Chondrocyte (in vitro differentiated cells): ENCODE measurements at places on chromosomes 1 and 21. TPM values are rescaled to one million over a fixed set of nuclear protein-coding genes. Genes with fewer than 3 reads are reported as not detected.

DNA sequence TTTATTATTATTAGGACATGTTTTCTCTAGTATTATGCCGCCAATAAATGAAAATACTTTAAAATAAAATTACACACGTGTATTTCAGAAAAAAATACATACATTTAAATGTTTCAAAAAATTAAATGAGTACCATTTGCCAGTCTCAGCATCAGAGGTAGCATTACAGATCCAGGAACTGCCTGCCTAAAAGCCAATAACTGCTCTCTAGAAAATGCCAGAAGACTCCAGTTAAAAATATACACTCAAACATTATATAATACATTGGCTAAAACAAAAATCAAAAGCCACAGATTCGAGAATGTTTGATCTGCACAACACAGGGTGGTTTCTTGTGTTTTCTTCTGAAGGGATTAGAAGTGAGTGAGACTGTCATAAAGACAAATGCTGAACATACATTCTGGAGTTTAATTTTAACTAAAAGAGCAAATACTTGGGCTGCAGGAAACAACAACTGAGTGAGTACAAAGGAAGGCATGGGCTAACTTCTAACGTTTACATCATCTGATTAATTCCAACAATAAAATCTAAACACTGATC, 105.5 kb downstream of the RERE start:
- H3K27ac ChIP-seq, result peak overlapping the region; percentile 86
- H3K4me3 ChIP-seq, result peak overlapping the region; percentile 43
- H3K4me1 ChIP-seq, result peaks cover 45% of the 10 kb centered on the region
- no peaks in the 10 kb centered on the region for H3K27me3 ChIP-seq
- H3K36me3 ChIP-seq, result no peaks in the 10 kb centered on the region
- no peak for DNase-seq

Gene OR2T11
- not detected in 3 replicates for total RNA-seq

DNA sequence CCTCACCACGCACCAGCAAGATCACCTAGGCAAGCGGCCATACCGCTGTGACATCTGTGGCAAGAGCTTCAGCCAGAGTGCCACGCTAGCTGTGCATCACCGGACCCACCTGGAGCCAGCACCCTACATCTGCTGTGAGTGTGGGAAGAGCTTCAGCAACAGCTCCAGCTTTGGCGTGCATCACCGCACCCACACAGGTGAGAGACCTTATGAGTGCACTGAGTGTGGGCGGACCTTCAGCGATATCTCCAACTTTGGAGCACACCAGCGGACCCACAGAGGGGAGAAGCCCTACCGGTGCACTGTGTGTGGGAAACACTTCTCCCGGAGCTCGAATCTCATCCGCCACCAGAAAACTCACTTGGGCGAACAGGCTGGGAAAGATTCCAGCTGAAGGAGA, 5.0 kb downstream of the ZNF691 start:
- no peak overlapping the region for H3K4me3 ChIP-seq
- H3K27me3 ChIP-seq, result no peaks in the 10 kb centered on the region
- no peak for DNase-seq
- no peak overlapping the region for H3K27ac ChIP-seq
- H3K4me1 ChIP-seq, result peaks cover 17% of the 10 kb centered on the region
- peaks cover 20% of the 10 kb centered on the region for H3K36me3 ChIP-seq

DNA sequence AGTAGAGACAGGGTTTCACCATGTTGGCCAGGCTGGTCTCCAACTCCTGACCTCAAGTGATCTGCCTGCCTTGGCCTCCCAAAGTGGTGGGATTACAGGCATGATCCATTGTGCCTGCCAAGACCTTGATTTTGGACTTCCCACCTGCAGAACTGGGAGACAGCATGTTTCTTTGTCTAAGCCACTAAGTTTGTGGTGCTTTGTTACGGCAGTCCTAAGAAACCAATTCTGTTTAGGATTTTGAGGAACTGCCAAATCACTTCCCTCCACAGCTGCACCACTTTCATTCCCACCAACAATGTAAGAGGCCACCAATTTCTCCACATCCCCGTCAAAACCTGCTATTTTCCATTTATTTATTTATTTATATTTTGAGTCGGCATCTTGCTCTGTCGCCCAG, 46.1 kb downstream of the CHAF1B start:
- peak overlapping the region; percentile 59 for H3K4me3 ChIP-seq
- no peaks in the 10 kb centered on the region for H3K27me3 ChIP-seq
- DNase-seq, result no peak
- H3K27ac ChIP-seq, result peak overlapping the region; percentile 98

DNA sequence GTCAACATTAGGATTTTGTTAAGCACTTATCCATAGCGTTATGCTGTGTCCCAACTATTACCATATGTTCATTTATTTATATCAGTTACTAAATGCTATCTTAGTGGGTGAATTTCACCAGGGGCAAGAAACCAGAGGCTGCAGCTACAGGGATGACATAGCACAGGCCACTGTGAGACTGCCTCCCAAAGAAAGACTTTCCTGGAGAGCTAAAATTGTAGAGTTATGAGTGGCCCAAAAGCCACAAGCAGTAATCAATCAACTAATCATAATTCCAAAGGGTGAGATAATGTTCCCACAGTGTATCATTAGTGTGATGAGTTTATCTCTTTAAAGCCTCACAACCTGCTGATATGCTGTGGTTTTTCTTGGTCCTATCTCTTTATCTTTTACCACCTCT, 3.8 kb upstream of the TGFB2 start:
- no peak for DNase-seq
- peaks cover 39% of the 10 kb centered on the region for H3K4me1 ChIP-seq
- no peaks in the 10 kb centered on the region for H3K27me3 ChIP-seq
- H3K36me3 ChIP-seq, result no peaks in the 10 kb centered on the region

DNA sequence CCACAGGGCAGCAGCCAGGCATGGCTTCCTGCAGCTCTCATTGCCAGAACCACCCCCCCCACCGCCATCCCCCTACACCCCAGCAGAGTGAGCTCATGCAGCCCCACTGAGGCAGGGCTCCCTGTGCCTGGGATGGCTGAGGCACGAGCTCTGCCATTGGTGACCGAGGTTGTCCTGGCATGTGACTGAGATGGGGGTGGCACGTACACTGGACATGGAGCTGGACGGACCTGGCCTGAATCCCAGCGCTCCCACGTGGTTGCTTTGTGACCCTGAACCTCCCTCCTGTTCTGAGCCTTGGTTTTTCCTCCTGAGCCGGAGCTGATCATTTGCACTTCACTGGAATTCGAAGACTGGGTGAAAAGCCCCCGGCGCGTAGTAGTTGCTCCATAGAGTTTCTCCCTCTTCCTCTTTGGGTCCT, 28.3 kb downstream of the ALPL start:
- peaks cover 25% of the 10 kb centered on the region for H3K4me1 ChIP-seq
- DNase-seq, result no peak
- H3K4me3 ChIP-seq, result no peak overlapping the region
- H3K27me3 ChIP-seq, result no peaks in the 10 kb centered on the region
- H3K36me3 ChIP-seq, result no peaks in the 10 kb centered on the region

GRCh38 chr1:203379825-203380224, 28.9 kb upstream of the FMOD start:
- DNase-seq, result no peak
- H3K4me3 ChIP-seq, result no peak overlapping the region
- no peaks in the 10 kb centered on the region for H3K36me3 ChIP-seq
- H3K27ac ChIP-seq, result peak overlapping the region; percentile 85
- no peaks in the 10 kb centered on the region for H3K27me3 ChIP-seq

- H3K4me3 ChIP-seq, result no peak overlapping the region
- DNase-seq, result no peak
- H3K36me3 ChIP-seq, result no peaks in the 10 kb centered on the region
- H3K4me1 ChIP-seq, result peaks cover 51% of the 10 kb centered on the region
Measured at GRCh38 chr1:95017775-95018174, 55.0 kb downstream of the ALG14 start.

GRCh38 chr1:57206038-57206437, 217.8 kb downstream of the DAB1 start:
- H3K27ac ChIP-seq, result no peak overlapping the region
- H3K27me3 ChIP-seq, result peaks cover 2% of the 10 kb centered on the region
- DNase-seq, result no peak
- no peaks in the 10 kb centered on the region for H3K36me3 ChIP-seq
- H3K4me3 ChIP-seq, result no peak overlapping the region
- no peaks in the 10 kb centered on the region for H3K4me1 ChIP-seq

Gene MYCL
- 0.29 to 0.62 TPM (median 0.47 TPM) in 3 replicates for total RNA-seq

DNA sequence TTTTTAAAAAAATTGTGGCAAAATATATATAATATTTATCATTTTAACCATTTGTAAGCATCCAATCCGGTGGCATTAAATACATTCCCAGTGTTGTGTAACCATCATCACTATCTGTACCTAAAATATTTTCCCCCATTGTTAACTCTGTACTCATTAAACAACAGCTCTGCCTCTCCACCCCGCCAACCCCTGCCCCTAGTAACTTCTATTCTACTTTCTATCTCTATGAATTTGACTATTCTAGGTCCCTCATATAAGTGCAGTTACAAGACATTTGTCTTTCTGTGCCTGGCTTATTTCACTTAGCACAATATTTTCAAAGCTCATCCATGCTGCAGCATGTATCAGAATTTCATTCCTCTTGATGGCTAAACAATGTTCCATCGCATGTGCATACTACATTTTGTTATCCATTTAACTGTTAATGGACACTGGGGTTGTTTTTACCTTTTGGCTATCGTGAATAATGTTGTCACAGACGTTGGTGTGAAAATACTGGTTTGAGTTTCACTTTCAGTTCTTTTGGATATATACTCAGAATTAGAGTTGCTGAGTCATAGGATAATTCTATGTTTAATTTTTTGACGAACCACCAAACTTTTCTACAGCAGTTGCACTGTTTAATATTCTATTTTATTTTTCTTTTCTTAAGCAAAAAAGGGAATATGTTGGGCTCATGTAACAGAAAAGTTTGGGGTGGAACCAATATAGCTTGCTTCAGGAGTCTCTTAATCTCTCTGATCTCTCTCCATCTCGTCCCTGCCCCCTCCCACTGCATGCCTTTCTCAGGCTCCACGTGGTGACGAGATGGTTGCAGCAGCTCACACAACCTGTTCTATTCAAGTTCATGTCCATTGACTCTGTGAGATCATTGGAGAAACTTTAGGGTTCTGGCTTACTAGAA, 25.2 kb upstream of the RCAN1 start:
- DNase-seq, result no peak
- H3K27me3 ChIP-seq, result peaks cover 13% of the 10 kb centered on the region
- no peaks in the 10 kb centered on the region for H3K36me3 ChIP-seq
- no peak overlapping the region for H3K4me3 ChIP-seq
- peaks cover 5% of the 10 kb centered on the region for H3K4me1 ChIP-seq
- no peak overlapping the region for H3K27ac ChIP-seq

- H3K36me3 ChIP-seq, result no peaks in the 10 kb centered on the region
- H3K4me3 ChIP-seq, result no peak overlapping the region
- DNase-seq, result no peak
- peaks cover 2% of the 10 kb centered on the region for H3K27me3 ChIP-seq
Measured at GRCh38 chr21:17660862-17661261, 48.2 kb upstream of the BTG3 start.

DNA sequence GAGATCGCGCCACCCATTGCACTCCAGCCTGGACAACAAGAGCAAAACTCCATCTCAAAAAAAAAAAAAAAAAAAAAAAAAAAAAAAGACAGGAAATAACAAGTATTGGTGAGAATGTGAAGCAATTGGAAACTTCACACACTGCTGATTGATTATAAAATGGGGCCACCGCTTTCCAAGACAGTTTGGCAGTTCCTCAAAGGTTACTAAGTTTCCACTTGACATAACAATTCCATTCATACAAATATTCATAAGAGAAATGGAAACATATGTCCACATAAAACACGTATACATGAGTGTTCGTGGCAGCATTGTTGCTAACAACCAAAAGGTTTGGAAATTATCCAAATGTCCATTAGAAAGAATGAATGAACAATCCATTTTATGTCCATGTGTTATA, 26.3 kb downstream of the USP24 start:
- no peak for DNase-seq
- no peaks in the 10 kb centered on the region for H3K36me3 ChIP-seq
- H3K27ac ChIP-seq, result no peak overlapping the region
- peaks cover 6% of the 10 kb centered on the region for H3K4me1 ChIP-seq
- no peaks in the 10 kb centered on the region for H3K27me3 ChIP-seq

- H3K4me3 ChIP-seq, result no peak overlapping the region
- H3K27ac ChIP-seq, result no peak overlapping the region
- H3K4me1 ChIP-seq, result no peaks in the 10 kb centered on the region
- DNase-seq, result no peak
- H3K27me3 ChIP-seq, result peaks cover 23% of the 10 kb centered on the region
Measured at GRCh38 chr1:114216431-114217173, 62.9 kb upstream of the SYT6 start.

GRCh38 chr1:91798740-91799139, 87.2 kb downstream of the TGFBR3 start:
- peaks cover 18% of the 10 kb centered on the region for H3K4me1 ChIP-seq
- DNase-seq, result no peak
- H3K27ac ChIP-seq, result no peak overlapping the region
- no peaks in the 10 kb centered on the region for H3K27me3 ChIP-seq
- no peak overlapping the region for H3K4me3 ChIP-seq
- H3K36me3 ChIP-seq, result no peaks in the 10 kb centered on the region

GRCh38 chr1:191895462-191896058, 262.7 kb upstream of the RGS18 start:
- H3K4me3 ChIP-seq, result no peak overlapping the region
- H3K27me3 ChIP-seq, result no peaks in the 10 kb centered on the region
- no peak for DNase-seq
- H3K4me1 ChIP-seq, result no peaks in the 10 kb centered on the region
- H3K27ac ChIP-seq, result no peak overlapping the region
- H3K36me3 ChIP-seq, result no peaks in the 10 kb centered on the region

- peaks cover 23% of the 10 kb centered on the region for H3K4me1 ChIP-seq
- H3K27ac ChIP-seq, result no peak overlapping the region
- no peaks in the 10 kb centered on the region for H3K36me3 ChIP-seq
- H3K27me3 ChIP-seq, result no peaks in the 10 kb centered on the region
- DNase-seq, result no peak
Measured at GRCh38 chr1:179206812-179207211, 22.7 kb downstream of the ABL2 start.

DNA sequence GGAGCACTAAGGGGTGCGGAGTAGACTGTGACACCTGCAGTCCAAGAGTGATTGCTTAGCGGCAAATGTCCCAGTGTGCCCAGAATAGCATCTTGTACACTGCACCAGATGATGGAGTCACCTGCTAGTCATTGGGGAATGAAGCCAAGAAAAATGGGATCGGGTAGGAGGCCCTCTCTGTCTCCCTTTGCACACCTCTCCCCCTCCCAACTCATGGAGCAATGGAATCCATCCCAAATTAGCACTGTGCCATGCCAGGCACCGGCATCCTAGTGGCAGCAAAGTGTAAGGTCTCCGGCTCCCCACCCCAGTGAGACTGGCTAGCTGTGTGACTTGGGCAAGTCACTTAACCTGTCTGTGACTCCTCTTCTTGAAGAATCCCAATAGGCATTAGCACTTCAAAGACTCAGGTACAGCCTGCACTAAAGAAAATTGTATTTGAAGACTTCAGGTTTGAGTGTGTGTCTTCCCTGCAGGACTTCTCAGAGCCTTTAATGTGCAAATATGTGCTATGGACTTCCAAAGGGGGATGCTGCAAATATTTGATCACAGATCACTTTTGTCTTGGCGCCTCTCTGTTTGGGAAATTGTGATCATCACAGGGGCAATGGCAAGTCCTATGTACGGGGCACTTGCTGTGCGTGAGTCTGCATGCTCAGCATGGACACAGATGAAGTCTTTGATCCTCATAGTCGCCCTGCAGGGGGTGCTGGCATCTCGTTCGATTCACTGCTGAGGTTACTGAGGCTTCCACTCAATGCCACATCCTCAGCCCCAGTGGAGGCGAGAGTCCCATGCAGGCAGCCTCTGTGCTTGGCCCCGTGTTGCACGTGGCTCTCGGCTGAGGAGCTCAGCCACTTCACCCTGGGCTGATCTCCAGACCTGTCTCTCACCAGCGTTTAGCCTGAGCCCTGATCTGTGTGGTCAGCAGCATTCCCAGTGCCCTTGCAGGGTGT, 272.9 kb upstream of the C1orf174 start:
- H3K4me3 ChIP-seq, result no peak overlapping the region
- no peaks in the 10 kb centered on the region for H3K27me3 ChIP-seq
- no peak for DNase-seq
- H3K27ac ChIP-seq, result no peak overlapping the region
